Activated CD4-positive, alpha-beta T cell treated with anti-CD3 and anti-CD28 coated beads, Interleukin-2, amount 10 ng/mL, durations not matched to agents 24 days and 14 days (primary cell): ENCODE measurements at places on chromosomes 3 and 15. TPM values are rescaled to one million over a fixed set of nuclear protein-coding genes. Genes with fewer than 3 reads are reported as not detected.

The PLCB2 gene
- total RNA-seq, result 82.7 and 95.7 TPM in 2 replicates

The MAN2A2 gene
- 196 and 206 TPM in 2 replicates for total RNA-seq

The THSD4 gene
- not detected in 2 replicates for total RNA-seq

The GOLGA8T gene
- total RNA-seq, result not detected in 2 replicates

The TAGLN3 gene
- 0.33 and 0.44 TPM in 2 replicates for total RNA-seq

The PEAK1 gene
- total RNA-seq, result 25.9 and 28.2 TPM in 2 replicates

The HTR3E gene
- not detected in 2 replicates for total RNA-seq

The SNTN gene
- not detected in 2 replicates for total RNA-seq

The GPR15 gene
- total RNA-seq, result 3.6 and 4.1 TPM in 2 replicates

The CCR8 gene
- 5.7 and 7.5 TPM in 2 replicates for total RNA-seq

The GPR27 gene
- total RNA-seq, result 1.0 and 1.4 TPM in 2 replicates

The CMSS1 gene
- 117 and 126 TPM in 2 replicates for total RNA-seq

The FXR1 gene
- total RNA-seq, result 149 and 161 TPM in 2 replicates

The LDHAL6B gene
- not detected in 2 replicates for total RNA-seq

The GOLGA6B gene
- total RNA-seq, result not detected in 2 replicates

The ETFA gene
- total RNA-seq, result 144 and 146 TPM in 2 replicates

The OR5H14 gene
- not detected in 2 replicates for total RNA-seq

The SEMA3G gene
- 0.05 and 0.21 TPM in 2 replicates for total RNA-seq

The DHX36 gene
- total RNA-seq, result 92.5 and 93.3 TPM in 2 replicates

The ZNF502 gene
- total RNA-seq, result 0.47 and 0.82 TPM in 2 replicates

The RTP1 gene
- total RNA-seq, result not detected in 2 replicates

The LMAN1L gene
- total RNA-seq, result 0.33 and 0.36 TPM in 2 replicates

The UBAP1L gene
- total RNA-seq, result 6.3 and 6.6 TPM in 2 replicates

The DUOX1 gene
- 0.02 and 0.14 TPM in 2 replicates for total RNA-seq

The ABCC5 gene
- 19.7 and 22.1 TPM in 2 replicates for total RNA-seq

The RLBP1 gene
- total RNA-seq, result not detected in 2 replicates

The TMEM158 gene
- total RNA-seq, result 0.44 and 0.66 TPM in 2 replicates

The CCDC39 gene
- not detected in 2 replicates for total RNA-seq

The ITIH4 gene
- total RNA-seq, result 3.5 and 3.6 TPM in 2 replicates

The ATP13A5 gene
- total RNA-seq, result not detected in 2 replicates

The EPHB1 gene
- 1.6 and 2.3 TPM in 2 replicates for total RNA-seq

The SLC24A5 gene
- not detected in 2 replicates for total RNA-seq

The KBTBD12 gene
- total RNA-seq, result not detected in 2 replicates

The GRIP2 gene
- total RNA-seq, result not detected in 2 replicates

The ITIH1 gene
- not detected in 2 replicates for total RNA-seq

The AMIGO3 gene
- total RNA-seq, result 0.21 TPM in 1 of 2 replicates, not detected in the other

The PODXL2 gene
- 9.2 and 9.8 TPM in 2 replicates for total RNA-seq

The TMEM40 gene
- not detected in 2 replicates for total RNA-seq

The MUC20 gene
- total RNA-seq, result 2.9 and 3.7 TPM in 2 replicates

The DZIP1L gene
- total RNA-seq, result 0.09 TPM in 1 of 2 replicates, not detected in the other

The TMEM87A gene
- 37.1 and 39.1 TPM in 2 replicates for total RNA-seq

The FOXL2NB gene
- total RNA-seq, result not detected in 2 replicates

The ZMYND10 gene
- total RNA-seq, result 1.2 and 1.3 TPM in 2 replicates

The NTRK3 gene
- total RNA-seq, result 0.37 and 1.6 TPM in 2 replicates

The JAGN1 gene
- total RNA-seq, result 39.5 and 41.0 TPM in 2 replicates

The SLC35G2 gene
- 3.4 and 3.8 TPM in 2 replicates for total RNA-seq

The PLS1 gene
- 4.6 TPM in 2 replicates for total RNA-seq

The P2RY1 gene
- total RNA-seq, result 0.77 and 0.92 TPM in 2 replicates

The FGF12 gene
- not detected in 2 replicates for total RNA-seq
